Activated CD4-positive, alpha-beta T cell treated with anti-CD3 and anti-CD28 coated beads for 24 hours (primary cell): ENCODE measurements at places on chromosomes 4 and X.

DNA sequence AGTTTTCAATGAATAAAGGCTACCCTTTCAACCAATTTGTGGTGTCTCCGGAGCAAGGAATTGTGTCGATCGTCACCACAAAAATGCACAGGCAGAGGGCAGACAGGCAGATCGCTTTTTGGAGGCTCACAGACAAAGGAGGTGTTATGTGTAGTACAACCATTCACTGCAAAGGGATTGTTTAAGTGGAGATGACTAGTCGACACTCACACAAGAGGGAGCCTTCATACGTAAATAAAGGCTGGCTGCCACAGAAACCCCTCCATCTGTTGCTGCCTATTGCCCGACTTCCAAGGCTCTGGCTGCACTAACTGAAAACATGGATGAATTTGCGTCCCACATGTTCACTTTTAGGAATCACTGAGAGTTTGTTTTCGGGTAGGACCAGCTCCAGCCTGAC, 281.1 kb downstream of the NKX6-1 start:
- no peak for DNase-seq

- DNase-seq, result no peak
These were observed 3.7 kb downstream of the QRFPR start for GRCh38 chr4:121377076-121377475.

- DNase-seq, result no peak
These were observed 62.0 kb downstream of the PHKA1 start for GRCh38 chrX:72652082-72652481.

DNA sequence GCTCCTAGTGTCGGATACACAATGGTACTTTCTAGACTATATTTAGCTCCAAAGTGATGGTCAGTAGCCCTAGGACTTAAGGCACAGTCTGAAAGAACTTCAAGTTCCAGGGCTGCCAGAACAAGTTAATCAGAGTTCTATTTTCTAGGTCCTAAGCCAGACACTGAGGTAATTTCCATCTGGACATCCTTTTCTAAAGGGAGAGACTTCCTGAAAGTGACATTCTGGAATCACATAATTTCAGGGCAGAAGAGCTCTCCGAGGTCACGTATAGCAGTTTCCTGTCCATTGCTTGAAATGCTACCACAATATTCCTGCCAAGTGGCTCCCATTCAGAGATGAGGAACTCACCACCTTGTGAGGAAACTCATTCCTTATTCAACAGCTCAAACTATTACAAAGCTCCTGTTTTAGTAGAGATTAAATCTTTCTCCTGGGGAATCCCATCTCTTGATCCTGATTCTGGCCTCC, 117.9 kb downstream of the COL25A1 start:
- no peak for DNase-seq

DNA sequence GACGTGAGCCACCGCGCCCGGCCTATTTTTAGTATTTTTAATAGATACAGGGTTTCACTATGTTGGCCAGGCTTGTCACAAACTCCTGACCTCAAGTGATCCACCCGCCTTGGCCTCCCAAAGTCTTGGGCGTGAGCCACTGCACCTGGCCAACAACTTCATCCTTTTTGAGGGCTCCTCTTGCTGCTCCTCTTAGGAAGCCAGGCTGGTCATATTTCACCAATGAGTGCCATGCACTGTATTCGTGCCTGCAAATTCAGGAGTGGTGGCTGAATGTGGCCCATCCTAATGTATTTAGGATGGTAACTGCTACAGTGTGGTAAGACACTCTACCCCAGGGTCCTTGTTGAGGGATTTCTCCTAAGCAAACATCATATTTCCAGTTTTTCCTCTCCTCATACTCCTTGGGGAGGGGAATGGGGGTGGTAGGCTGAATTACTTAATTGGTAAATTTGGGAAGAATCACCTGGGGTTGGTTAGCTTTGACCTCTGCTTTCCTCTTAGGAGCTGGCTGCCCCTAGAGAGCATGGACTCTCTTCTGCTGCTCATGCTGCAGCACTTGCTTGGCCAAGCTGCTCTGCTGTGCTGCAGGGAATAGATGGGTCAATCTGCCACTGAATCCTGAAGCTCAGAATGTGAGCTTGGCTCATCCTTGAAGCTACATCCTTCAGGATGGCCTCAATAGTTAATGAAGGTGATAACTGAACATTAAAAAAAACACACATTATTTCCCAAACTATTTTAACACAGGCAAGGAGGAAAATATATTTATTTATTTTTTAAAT, 167.4 kb downstream of the HS3ST1 start:
- no peak for DNase-seq

DNA sequence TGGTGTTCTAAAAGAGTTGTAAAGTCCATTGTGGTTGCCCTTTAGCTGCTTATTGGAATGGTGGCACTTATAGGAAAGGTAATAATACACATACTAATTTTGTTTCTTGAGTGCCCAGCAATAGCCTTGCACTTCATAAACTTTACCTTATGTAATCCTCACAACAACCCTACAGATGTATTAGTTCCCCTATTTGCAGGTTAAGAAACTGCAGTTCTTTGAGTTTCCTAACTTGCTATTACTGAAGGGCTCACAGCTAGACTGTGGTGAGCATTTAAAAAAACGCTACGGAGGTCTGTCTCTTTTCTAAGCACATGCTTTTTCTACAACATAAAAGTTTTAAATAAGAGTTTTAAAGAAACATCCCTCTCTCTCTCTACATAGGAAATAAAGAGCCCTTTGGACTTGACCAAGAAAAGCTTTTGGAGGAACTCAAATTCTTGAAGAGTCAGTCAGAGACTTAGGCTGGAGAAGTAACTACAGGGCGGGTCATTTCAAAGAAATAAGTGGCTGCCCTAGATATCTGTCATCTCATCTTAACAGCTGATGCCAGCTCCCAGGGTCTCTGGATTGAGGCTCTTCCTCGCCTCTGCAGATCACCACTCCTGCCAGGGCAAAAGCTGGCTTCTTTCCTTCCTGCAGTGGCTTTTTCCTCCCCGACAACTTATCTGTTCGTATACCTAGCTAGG, 42.0 kb upstream of the FBXW7 start:
- no peak for DNase-seq

DNA sequence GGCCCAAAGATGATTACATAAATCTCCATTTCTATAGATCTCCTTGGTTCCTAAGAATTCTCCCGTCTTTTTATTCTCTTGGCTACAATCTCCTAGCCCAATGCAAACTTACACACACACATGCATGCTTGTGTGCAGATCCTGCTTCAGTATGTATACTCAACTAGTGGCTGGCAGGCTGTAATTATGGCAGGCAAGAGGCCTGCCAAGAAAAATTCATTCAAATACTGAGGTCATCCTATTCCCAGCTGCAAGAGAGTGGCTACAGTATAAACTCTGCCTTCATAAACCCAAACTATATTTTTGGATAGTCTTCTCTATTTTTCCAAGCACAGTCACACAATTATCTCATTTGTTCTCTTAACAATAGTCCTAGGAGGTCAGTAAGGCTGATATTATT, 95.2 kb downstream of the SHROOM4 start:
- DNase-seq, result no peak

- DNase-seq, result no peak
These were observed 567.7 kb downstream of the MAGEB5 start for GRCh38 chrX:26783512-26784225.

DNA sequence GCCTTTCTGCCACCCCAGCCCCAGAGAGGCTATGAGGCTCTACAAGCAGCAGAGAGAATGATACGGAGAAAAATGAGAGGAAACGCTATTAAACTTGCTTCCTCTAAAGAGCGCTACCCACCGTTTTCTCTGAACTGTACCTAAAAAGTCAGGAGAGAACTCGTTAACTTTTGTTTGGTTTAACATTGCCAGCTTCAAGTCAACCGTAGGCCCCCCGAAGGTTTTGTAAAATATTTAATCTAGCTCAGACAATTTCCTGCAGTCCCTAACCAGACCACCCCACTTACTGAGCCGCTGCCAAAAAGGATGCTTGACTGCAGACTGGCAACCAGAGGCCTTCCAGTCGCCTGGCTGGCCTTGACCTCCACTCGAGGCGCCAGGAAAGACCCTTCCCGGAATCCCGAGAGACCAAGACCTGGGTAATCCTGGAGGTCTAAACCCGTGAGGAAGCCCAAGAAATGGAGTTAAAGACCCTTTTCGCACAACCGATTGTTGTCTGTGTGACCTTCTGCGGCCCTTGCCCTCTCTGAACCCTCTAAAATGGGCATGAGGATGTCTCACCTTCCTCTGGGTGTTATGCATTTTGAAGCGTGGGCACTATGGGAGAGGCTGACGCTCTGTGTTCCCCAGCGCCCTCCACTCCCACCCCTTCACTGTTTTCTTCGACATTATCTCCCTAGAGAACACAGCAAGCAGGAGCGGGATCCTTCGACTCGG, 86.3 kb downstream of the BCOR start:
- DNase-seq, result no peak

GRCh38 chrX:24874604-24875247, 141.0 kb downstream of the ARX start:
- DNase-seq, result no peak

GRCh38 chrX:20522420-20522819, 255.7 kb upstream of the RPS6KA3 start:
- no peak for DNase-seq

GRCh38 chr4:84032372-84032771, 466.7 kb downstream of the NKX6-1 start:
- no peak for DNase-seq

GRCh38 chrX:65679071-65679540, 11.7 kb downstream of the MSN start:
- DNase-seq, result no peak

DNA sequence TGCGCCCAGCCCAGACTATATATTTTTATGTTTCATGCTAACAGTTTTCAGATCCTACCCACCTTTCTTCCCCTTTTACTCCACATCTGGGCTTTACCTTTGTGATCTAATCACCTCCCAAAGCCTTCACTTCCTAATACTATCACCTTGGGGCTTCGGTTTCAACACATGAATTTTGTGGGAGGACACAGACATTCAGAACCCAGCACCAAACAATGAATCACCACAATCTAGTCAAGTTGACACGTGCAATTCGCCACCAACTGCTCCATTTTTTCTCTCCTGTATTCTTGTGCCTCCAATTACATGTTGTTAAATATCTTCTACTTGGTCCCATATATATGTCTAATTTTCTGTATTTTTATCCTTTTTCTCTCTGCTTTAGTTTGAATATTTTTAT, 41.8 kb upstream of the STX18 start:
- no peak for DNase-seq

GRCh38 chr4:3066836-3067400, 7.4 kb downstream of the HTT-AS start:
- DNase-seq, result no peak

DNA sequence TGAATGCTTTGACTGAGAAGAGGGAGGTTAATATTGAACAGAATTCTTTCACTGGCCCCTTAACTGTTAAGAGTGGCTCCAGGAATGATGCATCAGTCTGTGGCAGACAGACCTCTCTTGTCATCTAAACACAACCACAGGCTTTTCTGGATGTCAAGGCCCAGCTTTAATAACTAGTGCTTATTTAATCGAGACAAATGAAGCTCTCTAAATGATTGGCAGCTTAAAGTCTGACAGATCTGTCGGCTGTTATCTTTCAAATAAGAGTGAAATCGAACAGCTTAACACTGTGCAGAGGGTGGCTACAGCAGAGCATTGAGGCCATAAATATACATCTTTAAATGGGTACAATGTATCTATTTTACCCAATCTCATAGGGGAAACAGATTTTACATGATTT, 500.8 kb upstream of the PABPC4L start:
- no peak for DNase-seq

DNA sequence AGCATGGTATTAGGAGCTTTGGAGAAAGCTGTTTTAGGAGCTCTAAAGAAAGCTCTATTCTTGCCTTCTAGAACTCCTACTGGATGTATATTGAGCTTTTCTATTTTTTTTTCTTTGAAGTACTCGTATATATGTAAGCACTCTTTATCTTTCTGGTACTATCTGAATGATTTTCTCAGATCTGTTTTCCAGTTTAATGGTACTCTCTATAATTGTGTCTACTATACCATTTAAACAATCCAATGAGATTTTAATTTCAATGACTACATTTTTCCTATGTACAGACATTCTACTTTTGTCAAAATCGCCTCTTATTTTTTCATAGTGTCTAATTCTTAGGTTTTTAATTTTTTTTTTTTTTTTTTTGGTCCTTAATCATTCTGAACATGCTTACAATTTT, 328.1 kb downstream of the DCTD start:
- no peak for DNase-seq

DNA sequence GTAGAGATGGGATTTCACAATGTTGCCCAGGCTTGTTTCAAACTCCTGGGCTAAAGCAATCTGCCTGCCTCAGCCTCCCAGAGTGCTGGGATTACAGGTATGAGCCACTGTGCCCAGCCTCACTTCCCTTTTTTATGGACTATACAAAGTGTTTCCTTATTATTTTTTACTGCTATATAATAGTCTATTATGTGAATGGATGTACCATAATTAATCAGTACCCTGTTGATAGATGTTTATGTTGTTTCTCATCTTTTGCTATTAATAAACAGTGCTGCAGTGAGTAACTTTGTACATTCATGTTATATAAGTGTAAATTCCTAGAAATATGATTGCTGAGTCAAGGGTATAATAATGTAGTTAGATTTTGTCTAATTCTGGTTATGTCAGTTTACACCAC, 35.8 kb upstream of the LARP1B start:
- no peak for DNase-seq

DNA sequence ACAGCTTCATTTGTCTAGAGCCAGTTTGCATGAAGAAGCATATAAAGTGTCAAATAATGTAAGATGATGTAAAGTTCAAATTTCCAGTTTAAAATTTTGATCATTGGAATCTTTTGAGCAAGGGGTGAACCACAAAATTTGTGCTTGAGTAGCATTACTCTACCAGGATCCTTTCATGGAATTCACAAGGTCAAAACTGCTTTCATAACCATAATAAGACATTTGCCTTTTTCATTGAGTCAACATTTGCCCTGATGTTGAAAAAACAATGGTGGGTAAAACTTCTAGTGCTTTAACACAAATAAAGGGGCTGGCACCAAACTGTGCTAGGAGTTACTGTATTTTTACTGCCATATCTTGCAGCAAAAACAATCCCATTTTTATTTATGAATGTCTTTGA, 142.2 kb downstream of the GLRA3 start:
- no peak for DNase-seq

- no peak for DNase-seq
These were observed 1886.4 kb upstream of the AGA start for GRCh38 chr4:179328627-179329026.

DNA sequence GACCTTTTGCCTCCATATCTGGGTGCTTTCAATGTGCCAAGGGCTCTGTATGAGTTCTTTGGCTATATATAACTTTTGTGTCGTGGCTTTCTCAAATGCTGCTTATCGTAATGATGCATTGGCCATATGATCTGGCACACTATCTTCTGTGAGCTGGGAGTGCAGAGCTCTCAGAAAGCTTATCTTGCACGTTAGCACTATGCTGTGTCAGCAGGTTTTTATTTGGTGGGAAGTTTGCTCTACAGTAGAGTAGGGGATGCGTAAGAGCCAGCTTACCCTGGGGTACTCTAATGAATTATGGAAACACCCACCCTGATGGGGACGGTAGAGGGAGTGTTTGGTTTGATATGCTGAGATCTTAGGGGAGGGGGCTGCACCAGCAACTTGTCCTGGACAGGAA, 119.6 kb downstream of the FAAH2 start:
- DNase-seq, result no peak

GRCh38 chr4:147139455-147140198, 194.0 kb upstream of the TTC29 start:
- no peak for DNase-seq
